AML-193 (cell line): ENCODE measurements at places on chromosomes 5 and 9.

DNA sequence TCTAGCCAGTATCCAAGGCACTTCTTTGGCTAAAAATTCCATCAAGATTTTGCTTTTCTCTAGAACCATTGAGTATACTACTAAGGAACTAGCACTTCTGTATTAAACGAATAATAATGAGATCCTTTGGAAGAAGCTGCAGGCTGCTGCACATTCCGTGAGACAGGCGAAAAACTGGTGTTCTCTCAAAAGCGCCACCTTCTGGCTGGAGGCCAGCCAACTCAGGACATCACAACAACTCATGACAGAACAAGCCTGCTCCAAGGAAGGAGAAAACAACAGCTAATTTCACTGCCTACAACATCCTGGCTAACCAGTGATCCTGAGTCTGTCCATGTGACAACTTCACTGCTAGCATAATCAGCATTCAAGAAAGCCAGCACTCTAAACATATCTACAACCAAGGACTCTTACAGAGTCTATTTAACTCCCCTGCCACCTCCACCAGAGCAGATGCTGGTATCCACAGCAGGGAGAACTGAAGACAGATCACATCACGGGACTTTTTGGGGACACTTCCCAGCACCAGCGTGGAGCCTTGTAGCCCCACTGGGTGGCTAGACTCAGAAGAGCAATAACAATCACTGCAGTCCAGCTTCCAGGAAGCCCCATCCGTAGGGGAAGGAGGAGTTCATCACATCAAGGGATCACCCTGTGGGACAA lies 150.5 kb downstream of the YTHDC2 start:
- peak; percentile 9 for DNase-seq

- no peak for DNase-seq
Measured at GRCh38 chr9:123062351-123063176, 29.1 kb downstream of the GPR21 start.

- DNase-seq, result no peak
Measured at GRCh38 chr5:135013445-135013844, 20.6 kb downstream of the PITX1 start.

- peak; percentile 28 for DNase-seq
Measured at GRCh38 chr9:131274674-131275331, 1.5 kb downstream of the FAM78A start.

- no peak for DNase-seq
Measured at GRCh38 chr5:63145167-63145566, 566.5 kb downstream of the LRRC70 start.

GRCh38 chr9:115548609-115549260 lies 430.8 kb upstream of the TNC start:
- DNase-seq, result no peak

DNA sequence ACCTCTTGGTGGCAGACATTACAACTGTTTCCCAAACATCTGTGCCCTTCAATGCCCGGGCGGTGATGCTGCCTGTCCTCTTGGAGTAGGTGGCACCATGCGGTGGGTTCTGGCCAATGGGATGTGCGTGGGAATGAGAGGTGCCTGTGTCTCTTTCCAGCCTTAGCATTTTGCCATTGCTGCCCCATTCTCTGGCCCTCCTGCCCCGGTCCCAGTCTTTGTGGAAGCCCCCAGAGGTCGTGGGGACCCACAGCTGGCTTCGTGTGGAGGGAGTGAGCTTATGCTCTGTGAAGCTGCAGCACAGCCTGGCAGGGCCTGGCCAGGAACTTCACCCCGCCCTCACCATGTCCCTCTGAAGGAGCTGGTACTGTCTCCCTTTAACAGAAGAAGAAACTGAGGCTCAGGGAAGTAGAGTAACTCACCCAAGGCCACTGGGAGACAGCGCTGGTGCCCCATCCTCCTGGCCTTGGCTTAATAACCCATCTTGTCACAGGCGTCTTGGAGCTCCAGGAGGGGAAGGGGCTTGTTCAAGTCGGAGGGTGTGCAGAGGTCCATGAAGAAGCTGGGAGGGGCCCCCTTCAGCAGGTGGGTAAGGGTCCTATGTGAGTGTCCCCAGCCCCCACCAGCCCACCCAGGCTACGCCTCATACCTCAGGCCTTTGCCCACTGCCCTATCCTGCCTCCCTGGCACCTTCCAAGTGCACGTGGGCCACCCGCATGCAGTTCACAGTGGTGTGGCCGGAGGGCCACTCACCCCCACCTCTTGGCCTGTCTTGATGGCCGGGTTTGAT lies 173.6 kb downstream of the GAPVD1 start:
- no peak for DNase-seq

- DNase-seq, result no peak
Measured at GRCh38 chr5:112253478-112254250, 165.4 kb downstream of the EPB41L4A start.

GRCh38 chr5:158502686-158503085 lies 597.0 kb downstream of the EBF1 start:
- peak; percentile 73 for DNase-seq

GRCh38 chr9:129630967-129631673 lies 5.2 kb downstream of the NTMT1 start:
- no peak for DNase-seq
